ENCODE measurements at places on chromosomes 6 and 20.

GRCh38 chr20:5895626-5896025 is 54.7 kb downstream of the TRMT6 start:
- DNase-seq = no peak

DNA sequence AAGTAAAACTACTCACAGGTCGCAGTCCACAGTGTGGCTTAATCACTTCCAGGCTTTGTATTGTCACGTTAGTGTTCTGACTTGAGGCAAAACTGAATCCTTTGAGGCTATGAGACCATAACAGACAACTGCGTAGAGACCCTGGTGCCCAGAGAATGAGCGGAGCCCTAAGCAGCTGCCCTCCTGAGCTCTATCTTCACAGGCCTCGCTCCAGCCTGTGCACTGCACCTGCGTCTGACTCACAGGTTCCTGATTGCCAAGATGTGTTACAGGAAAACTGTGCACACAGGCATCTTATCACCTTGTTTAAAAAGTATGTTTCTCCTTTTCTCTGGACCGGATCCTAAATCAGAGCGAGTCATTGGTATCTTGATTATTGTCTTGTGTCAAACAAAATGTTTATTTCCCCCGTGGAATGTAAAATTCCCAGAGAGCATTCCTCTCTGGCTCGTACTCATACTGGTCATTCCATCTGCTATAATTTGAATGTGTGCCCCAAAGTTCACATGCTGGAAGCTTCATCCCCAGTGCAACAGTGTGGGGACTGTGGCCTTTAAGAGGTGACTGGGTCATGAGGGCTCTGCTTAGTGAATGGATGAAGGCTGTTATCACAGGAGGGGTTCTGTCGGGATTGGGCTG is 25.7 kb downstream of the PRR18 start:
- DNase-seq = no peak

DNA sequence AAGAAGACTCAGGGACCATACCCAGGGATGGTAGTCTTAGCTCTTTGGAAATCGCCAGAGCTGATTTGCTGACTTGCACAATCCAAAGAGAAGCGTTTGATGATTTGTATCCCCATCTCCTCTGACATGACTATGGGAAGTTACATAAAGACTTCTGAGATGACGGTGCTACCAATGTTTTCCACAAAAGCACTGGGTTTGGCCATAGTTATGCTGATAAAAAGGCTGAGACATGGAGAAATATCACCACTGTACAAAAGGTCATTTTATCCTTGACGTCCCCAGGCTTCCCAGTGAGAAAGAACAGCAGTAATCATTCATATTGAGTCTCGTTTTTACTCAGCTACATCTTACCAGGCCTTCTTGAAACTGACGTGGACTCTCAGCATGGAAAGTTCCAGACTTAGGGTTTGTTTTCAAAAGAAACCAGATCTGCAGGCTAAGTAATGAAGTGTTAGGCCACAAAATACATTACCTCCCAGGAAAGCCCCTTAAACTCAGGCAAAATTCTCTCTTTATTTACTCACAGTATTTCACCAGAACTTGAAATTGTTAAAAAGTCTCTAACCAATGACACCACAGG is 370.3 kb upstream of the JARID2 start:
- DNase-seq = no peak

DNA sequence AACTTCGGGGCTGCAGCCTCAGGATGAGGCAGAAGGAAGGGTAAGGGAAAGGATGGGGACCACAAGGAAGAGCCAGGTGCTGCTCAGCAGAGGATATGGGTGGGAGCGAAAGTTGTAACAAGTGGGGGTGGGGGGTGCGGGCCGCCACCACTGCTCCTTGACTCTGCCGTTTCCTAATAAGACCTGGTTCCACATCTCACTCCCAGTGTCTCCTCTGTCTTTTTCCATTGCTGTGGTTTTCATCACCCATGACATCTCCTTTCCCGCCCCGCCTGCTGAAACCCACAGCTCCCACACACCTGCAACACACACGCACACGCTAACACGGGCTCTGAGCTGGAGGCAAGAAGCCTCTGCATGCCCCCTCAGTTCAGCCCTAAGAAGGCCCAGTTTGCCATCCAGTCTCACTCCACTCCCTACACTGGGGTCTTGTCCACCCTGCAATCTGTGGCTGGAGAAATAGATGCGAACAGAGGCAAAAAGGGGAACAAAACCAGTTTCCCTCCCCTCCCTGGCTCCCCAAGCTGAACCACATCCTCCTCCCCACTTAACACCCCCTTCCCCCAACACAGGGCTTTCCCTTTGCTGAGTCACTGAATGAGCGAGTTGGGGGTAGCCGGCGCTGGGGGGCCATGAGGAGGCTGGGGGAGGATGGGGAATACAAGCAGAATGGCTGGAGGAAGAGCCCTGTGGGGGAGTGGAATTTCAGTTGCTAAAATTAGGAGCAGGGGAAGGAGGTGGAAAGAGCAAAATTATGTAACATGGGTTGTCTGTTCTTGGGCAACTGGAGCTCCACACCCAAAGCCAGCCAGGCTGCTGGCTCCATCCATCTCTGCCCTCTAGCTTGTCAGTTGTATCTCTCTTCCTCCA is 11.5 kb downstream of the NFKBIL1 start:
- DNase-seq = no peak

DNA sequence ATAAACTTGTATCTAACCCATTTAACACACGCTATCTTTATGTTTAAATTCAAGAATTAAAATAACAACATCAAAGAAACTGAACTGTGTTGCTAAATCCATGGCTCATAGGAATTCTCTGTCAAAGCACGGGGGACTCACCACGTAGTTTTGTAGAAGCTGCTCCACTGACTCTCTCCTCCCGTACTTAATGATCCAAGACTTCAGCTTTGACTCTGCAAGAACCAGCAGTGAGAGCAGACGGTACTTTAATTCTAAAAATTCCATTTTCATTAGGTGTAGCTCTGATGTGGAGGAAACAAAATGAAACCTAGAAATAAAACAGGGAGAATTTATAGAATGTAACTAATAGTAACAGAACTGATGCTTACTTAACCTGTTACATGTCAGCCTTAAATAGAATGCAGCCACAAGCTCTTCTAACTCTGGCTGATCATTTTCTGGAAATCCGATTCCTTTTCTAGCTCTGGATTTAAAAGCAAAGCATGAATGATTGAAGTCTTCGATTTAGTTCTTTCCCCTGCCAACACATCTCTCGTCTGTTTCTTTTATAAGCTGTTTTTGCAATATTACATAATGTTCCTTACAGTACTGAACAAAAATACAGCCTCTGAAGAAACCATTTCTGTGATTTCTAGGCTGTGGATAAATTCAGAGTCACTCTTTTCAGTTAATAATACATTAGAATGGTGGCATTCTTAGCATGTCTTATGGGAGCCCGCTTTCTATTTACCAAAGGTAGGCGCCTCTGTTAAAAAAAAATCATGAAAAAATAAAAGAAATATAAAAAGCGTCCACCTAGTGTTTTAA is 165.5 kb downstream of the SYNE1 start:
- no peak for DNase-seq

DNA sequence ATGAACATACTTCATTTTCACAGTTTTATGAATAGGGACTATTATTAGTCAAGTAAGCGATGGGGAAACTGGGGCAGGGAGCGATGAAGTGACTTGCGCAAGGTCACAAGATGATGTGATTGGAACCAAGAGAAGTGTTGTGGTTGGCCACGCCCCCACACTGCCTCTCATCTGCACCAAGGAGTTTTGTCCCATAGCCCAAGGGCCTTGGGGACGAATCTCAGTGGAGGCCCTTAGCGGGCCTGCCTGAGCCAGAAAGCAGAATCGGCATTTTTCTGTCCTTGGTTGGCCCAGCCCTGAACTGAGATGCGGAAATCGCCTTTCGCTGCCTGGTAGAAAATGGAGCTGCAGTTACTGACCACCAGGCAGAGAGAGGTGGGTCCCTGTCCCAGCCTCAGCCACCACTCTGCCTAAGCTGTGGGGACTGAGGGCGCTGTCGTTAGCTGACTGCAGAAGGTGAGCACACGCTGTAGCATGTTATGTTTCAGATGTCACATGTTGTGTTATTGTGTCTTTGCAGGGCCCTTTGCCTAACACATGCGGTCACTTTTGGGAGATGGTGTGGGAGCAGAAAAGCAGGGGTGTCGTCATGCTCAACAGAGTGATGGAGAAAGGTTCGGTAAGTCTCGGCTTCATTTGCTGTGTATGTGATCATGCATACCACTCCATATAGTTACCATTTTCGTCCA is 57.8 kb downstream of the PTPN1 start:
- DNase-seq = no peak

DNA sequence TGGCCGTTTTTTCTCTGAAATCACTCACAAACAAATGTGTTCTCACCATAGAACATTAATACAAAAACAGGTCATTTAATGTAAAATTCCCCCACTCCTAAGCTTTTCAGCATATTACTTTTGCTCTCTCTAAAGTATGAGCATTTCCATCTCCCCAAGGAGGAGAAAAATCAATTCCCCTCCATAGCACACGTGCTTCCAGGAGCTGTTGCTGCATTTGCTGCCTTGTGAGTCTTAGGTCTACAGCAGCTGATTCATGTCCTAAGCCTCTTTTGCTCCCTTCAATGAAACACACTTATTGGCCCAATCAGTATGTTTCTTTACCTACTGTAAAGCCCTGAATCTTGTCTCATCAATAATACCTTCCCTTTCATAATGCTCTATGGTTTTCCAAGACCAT is 6.4 kb upstream of the COL9A1 start:
- no peak for DNase-seq

- no peak for DNase-seq
Measured at GRCh38 chr20:18515973-18516372, 8.2 kb downstream of the SEC23B start.

- DNase-seq = no peak
Measured at GRCh38 chr6:17758119-17758518, 51.4 kb upstream of the NUP153 start.

GRCh38 chr6:35370785-35371493 is 28.6 kb downstream of the PPARD start:
- DNase-seq = no peak

DNA sequence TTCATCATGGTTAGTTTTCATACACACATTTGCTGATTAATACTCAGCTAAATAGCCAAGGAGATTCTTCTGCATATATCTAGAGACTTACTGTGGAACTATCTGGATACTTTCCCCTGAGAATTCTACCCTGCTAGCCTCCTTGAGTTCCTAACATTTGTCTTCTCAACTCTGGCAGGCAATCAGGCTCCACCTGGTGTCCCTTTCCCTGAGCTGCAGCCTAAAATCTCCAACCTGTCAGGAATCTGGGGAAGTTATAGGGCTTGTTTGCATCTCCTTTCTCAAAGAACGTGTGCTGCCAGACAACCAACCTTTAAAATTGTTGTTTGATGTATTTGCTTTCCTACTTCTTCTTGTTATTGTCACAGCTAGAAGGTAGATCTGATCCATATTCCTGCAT is 73.4 kb downstream of the FUT9 start:
- no peak for DNase-seq

GRCh38 chr20:15831201-15831600 is 742.0 kb downstream of the KIF16B start:
- no peak for DNase-seq

DNA sequence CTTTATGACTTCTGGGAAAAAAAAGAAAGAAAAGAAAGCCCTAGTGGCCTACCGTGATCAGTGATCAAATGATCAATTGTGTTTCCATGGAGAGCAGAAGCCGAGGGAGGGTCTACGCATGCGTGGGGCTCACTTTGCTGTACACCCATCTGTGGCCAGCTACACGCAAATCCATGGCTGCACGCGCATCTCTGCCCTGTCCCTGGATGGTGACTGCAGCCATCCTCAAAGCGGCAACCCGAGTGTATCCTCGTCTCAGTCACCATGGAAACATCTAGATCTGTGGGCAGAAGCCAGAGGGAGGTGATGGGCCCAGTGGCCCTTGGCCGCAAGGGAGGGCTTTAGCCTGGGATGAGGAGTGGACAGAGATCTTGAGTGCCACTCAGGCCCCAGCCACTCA is 785 bp upstream of the ULBP3 start:
- no peak for DNase-seq

DNA sequence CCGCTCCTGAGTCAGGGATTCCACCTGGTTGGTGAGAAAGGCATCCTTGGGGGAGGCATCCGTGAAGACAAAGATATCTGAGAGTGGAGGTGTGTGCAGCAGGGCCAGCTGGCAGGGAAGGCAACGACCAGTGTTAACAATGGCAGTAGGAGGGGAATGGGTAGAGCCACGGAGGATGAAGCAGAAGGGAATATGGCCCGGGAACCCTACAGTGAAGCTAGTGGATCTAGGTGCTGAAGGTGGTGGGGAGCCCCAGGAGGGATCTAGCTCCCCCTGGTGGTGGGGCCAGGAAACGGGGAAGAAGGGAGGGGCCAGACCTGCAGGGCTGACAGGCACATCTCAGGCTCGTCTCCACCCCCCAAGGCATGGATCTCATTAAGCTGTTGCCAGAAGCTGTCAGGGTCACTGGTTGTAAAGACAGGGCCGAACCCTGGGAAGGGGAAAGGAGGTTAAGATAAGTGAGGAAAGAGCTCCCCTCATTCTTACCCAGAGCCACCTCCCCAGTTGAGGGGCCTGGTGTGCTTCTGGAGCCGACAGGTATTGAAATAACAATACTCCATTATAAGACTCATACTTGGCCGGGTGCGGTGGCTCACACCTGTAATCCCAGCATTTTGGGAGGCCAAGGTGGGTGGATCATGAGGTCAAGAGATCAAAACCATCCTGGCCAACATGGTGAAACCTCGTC is 7.3 kb downstream of the VWA7 start:
- DNase-seq = no peak

GRCh38 chr6:144139817-144140216 is 10.5 kb upstream of the STX11 start:
- DNase-seq = no peak
